ENCODE measurements at places on chromosomes 16 and 17.

GRCh38 chr17:7382901-7383300, 2.0 kb downstream of the TNK1 start:
- DNase-seq: no peak

- DNase-seq: no peak
Measured at GRCh38 chr17:19363460-19364035, 1.0 kb upstream of the B9D1 start.

DNA sequence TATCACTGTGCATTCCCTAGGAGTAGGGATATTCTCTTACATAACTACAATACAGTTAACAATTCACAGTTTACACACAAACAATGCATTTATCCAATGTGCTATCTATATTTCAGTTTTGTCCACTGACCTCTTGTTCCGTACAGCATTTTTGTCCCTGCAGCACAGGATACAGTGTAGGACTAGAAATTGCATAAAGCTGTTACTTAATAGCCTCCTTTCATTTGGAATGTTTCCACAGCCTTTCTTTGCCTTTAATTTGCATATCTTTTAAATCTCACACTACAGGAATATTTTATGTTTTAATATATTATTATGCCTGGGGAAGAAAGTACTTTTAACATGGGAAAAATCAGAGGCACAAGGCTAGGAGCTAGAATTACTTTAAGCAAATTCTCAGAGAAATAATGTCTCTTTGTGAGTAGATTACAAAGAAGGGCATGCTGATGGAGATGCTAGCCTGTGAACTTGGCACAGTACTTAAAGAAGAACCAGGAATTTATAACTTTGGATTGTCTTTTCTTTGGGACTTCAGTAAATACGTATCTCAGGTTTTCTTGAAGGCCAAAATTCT, 144.3 kb downstream of the ITFG1 start:
- DNase-seq: no peak

DNA sequence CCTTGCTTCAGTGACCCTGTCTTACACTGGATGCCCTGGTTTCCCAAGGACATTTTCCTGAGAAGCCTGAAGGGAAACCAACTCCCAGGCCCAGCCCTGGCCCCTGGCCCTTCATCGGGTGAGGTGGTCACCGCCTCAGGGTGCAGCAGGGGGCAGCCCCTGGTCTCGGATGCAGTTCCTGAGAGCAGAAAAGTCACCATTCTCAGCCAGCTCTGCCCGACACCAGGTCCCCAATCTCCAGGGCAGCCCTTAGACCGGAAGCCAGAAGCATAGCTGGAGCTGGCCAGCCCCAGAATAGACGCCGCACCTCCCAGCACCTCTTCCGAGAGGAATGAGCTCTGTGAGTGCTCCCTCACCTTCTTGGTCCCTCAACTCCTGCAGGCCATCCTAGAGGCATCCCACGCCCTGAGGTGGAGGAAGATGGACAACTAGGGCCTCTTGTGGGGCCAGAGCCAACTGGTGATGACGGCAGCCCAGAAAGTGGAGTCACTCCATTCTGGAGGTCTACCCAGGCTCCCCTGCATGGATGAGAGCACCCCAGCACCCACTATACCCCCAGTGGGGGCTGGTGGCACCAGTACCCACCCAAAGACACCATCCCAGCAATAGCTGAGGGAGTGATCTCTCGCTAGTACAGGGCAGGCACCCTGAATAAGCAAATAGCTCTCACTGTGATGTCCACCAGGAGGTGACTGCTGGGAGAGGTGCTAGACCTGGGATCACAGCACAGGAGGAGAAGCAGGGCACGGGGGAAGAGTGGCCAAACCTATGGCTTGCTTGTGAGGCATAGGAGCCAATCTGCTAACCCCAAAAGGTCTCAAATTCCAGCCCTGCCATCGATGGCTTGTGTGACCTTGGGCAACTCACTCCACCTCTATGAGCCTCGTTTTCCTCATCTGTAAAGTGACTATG, 56.2 kb downstream of the TK2 start:
- DNase-seq: no peak

GRCh38 chr16:524274-525040, 3.1 kb upstream of the CAPN15 start:
- DNase-seq: no peak

- no peak for DNase-seq
Measured at GRCh38 chr16:548586-548985, 11.6 kb upstream of the PRR35 start.

DNA sequence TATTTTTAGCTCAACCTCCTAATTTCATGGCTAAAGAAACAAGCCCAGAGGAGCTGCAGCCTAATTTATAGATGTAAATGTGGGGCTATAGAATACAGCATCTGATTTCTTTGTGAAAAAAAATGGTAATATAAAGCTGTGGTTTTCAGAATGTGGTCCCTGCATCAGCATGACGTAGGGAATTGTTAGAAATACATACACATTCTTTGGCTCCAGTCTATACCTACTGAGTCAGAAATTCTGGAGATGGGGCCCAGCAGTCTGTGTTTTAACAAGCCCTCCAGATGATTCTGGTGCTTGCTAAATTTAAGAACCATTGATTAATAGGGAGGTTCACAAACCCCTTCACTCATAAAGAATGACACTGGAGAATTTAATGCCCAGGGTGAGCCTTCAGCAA, 18.1 kb upstream of the MYH8 start:
- no peak for DNase-seq

- no peak for DNase-seq
Measured at GRCh38 chr17:27247958-27248342, 46.0 kb upstream of the WSB1 start.

DNA sequence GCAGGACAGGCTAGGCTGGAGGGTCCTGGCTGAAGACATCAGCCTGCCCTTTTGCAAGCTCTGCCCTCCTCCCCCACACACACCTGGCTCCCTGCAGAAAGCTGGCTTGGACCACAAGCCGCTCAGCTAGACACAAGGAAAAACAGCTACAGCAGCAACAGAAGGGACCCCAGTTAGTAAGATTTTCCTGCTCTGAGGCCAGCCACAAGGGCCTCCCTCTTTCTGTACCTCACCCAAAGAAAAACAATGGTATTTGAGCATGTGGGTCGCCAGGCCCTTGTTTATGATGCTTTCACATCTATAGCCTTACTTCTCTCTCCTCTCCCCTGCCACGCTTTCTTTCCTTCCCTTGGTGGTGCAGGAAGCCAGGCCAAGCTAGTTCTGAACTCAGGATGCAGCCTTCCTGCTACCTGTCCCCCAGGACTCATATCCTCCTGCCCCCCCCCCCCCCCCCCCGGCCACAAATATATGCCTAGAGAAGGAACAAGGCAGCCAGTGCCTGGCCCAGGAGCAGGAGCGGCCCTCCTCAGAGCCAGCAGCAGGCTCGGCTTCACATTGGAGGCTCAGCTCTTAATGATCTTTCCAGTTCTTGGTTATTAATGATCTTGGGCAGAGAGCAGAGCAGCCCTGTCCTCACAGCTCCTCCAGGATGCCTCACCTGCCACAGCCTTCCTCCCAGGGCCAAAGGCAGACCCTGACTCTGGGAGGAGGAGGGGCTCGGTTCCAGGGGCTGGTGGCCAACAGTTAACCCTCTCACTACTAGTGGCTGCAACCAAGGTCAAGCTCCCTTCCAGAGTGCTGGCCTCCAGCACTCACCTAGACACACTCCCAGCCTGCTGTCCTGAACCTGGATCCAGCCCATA, 19.5 kb downstream of the GRIN2C start:
- DNase-seq: no peak

GRCh38 chr16:51553910-51554309, 402.8 kb upstream of the SALL1 start:
- no peak for DNase-seq

GRCh38 chr17:9439851-9440250, 135.8 kb downstream of the STX8 start:
- no peak for DNase-seq

DNA sequence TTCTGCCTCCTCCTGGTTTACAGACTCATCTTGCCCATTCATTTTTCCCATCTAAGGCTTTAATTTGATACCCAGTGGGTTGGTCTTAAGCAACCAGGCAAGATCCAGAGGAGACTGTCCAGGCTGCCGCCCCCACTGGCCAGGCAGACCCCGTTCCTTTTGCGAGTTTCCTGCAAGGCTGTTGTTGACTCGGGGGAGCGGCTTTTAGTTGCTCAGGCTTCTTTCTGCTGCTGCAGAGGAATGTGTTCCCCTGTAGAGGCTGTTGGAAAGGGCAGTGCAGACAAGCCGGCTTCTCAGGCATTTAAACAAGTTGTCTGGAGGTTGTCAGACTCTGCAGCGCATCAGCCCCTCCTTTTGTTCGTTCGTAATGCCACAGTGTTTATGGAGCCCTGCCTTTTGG, 231.2 kb downstream of the PRKCA start:
- no peak for DNase-seq

DNA sequence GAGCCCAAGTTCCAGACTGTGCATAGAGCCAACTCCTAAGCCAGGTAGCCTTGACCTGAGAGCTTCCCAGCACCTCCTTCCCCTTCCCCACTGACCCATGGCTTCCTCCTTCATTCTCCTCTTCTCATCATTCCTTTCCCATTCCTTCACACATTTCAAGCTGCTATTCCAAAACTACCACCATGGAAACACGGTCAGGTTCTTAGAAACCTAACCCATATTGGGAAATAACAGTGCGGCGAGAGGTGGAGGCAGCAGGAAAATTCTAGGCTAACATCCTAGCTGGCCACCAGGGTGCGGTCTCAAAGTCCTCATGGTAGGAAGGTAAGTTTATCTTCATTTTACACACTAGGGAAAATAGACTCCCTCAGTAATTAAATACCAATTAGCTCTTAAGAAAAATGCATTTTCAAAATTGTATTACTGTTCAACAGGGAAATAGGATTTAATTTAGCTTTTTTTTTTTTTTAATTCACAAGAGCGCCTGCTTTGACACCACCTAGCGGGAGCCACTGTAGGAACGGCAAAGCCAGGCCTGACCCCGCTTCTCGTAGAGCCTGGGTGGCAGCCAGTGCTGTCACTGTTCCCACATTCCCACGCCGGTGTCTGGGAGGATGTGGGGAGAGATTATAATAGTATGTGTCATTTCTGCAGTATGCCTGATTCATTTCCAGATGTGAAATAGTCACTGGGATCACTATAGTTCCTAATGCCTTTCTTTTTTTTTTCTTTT, 14.0 kb upstream of the SPHK1 start:
- no peak for DNase-seq

- DNase-seq: no peak
Measured at GRCh38 chr17:78041386-78042179, 83.1 kb downstream of the TNRC6C start.

- no peak for DNase-seq
Measured at GRCh38 chr16:72159801-72160200, 12.2 kb downstream of the PMFBP1 start.
